ENCODE measurements at places on chromosomes 12 and 14. TPM values are rescaled to one million over a fixed set of nuclear protein-coding genes. Genes with fewer than 3 reads are reported as not detected.

The KRT80 gene
- 1.1 TPM for polyA plus RNA-seq

The GXYLT1 gene
- 27.7 TPM for polyA plus RNA-seq

The DPPA3 gene
- polyA plus RNA-seq, result not detected

The ZC2HC1C gene
- polyA plus RNA-seq, result 9.5 TPM

The SLC38A4 gene
- polyA plus RNA-seq, result 2.7 TPM

The IFI27 gene
- 6.1 TPM for polyA plus RNA-seq

The PRB2 gene
- not detected for polyA plus RNA-seq

The EGLN3 gene
- 9.1 TPM for polyA plus RNA-seq

The EFS gene
- 66.8 TPM for polyA plus RNA-seq

The SDR9C7 gene
- polyA plus RNA-seq, result 0.27 TPM

The KRT82 gene
- not detected for polyA plus RNA-seq

The CLEC4A gene
- 1.9 TPM for polyA plus RNA-seq
